ENCODE measurements at places on chromosomes 12 and 14.

DNA sequence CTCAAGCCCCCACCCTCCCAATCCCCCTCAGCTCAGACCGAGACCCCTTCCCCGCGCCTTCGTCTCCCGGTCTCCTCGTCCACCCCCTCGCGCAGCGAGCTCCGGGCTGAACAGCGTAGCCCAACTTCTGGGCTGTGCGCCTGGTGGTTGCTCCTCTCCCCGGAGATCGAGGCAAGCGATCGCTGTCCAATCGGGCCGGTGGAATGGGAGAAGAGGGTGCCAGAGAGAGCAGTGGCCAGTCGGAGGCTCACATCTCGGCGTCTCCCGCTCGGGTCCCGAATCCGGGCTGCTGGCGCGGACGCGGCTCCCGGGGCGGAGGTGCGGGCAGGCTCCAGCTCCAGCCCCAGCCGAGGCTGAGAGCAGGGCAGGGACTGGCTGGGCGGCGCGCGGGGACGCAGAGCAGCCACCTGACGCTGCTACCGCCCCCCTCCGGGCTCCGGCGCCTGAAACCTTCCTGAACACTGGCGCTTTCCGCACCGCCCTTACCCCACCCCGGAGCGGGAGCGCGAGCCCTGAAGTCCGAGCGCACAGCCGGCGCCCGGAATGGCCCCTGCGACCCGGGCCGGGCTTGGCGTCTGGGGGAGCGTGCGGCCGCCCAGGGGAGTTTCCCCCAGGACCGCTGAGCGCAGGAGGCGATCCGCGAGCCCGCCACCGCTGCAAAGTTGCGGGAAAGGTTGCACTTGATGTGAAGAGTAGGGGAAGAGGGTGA is 508 bp upstream of the KCNH5 start:
- DNase-seq, result peak; percentile 3

- no peak for DNase-seq
Measured at GRCh38 chr14:45181806-45182205, 46.1 kb downstream of the FANCM start.

- DNase-seq, result peak; percentile 39
Measured at GRCh38 chr14:106831322-106831720, 1304.9 kb downstream of the TMEM121 start.

GRCh38 chr12:59570145-59570544 is 25.7 kb upstream of the SLC16A7 start:
- no peak for DNase-seq

- no peak for DNase-seq
Measured at GRCh38 chr12:123873793-123874192, 98.8 kb downstream of the CCDC92 start.

DNA sequence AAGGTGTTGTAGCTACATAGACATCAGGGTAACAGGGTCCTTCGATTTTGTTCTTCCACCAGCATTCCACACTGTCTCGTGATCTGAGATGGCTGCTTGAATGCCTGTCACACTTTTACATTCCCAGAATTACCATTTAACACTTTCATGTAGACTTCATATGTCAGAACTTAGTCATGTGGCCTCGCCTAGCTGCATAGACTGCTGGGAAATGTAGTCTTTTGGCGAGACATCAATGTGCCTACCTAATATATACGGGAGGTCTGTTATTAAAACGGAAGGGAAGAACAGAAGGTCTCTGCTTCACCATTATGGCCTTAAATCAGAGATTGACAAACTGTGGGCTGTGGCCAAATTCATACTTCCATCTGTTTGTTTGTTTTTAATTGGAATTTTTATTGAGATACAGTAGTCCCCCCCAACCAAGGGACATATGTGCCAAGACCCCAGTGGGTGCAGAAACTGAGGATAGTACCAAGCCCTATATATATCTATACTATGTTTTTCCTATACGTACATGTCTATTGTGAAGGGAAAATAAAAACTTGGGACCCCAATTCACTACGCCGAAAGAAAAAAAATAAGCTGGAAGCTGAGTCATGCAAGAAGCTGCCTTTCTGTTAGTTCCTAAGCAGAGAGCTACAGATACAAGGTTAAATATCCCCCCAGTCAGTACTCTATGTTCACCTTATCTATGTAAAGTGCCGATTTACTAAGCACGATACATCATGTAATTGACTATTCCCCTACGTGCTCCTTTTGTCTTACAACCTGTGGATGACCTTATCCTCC is 11.3 kb upstream of the HRK start:
- no peak for DNase-seq

DNA sequence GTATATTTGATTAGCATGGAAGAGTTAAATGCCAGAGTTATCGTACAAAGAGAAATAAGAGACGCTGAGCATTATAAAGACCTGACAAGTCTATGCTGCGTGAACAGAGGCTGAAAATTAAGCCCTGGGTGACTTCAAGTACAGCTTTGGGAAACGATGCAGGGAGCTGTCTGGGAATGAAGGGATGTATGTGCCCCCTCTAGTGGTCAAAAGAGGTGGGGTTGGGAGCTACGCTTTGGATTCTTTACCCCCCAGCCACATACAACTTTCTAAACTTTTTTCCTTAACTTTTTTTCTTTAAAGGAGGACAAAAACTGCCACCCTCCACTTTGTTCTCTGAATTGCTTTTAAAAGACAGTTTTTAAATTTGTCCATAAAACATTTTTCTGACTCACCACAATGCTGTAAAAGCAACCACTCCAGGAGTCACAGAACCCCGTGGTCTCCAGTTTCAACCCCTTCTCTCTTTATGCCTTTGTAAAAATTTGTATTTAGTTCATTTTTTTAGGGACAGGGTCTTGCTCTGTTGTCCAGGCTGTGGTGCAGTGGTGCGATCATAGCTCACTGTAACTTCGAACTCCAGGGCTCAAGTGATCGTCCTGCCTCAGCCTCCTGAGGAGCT is 59.4 kb downstream of the ZNF664 start:
- DNase-seq, result no peak

DNA sequence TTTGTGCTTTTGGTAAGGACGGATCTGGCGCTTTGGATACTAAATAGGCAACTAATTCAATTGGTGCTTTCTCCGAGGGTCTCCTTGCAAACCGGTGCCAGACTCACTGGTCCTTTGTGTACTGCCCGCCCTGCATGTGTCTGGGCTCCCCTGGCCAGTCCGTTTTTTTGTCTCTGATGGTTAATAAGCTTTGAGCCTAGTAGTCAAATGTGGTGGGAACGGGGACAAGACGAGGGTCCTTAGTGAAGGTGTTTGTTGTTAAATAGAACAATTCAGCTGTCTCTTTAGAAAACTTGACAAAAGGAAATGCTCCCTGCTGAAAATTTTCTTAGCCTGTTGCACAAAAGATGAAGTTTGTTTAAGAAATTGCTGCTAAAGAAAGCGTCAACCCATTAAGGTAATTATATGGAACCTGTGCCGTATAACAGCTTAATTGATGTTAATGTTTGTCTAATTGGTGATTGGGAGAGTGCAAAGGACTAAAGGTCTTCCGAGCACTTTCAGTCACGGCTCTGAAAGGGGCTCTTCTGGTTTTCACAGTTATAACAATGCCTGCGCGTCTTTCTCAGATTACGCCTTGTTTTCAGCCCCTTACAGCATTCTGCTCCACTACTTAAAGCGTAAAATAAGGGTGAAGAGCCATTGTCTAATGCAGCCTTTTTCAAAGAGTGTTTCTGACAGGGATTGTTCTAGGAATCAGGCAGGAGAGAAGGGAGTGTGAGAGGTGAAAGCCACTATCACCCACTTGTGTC is 537.4 kb downstream of the PRKD1 start:
- DNase-seq, result no peak

DNA sequence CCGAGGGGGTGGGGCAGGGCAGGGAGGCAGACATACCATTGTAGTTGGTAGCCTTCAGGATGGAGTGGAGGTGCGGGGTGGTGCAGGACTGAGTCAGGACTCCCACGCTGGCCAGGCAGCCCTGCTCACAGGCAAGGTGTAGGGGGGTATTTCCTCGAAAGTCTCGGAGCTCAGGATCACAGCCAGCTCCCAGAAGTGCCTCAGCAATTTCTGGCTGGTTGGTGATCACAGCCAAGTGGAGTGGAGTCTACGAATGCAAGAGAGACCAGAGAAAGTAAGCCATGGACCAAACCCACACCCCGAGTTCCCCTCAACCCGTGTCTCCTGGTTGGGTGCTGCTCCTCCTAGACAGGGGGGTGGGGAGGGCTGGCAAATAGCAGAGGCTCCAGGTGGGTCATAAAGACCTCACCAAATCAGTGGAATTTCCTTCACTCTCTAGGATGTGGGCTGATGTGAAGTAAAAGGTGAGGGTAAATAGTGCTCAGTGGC is 1.4 kb downstream of the NFKBIA start:
- DNase-seq, result no peak

DNA sequence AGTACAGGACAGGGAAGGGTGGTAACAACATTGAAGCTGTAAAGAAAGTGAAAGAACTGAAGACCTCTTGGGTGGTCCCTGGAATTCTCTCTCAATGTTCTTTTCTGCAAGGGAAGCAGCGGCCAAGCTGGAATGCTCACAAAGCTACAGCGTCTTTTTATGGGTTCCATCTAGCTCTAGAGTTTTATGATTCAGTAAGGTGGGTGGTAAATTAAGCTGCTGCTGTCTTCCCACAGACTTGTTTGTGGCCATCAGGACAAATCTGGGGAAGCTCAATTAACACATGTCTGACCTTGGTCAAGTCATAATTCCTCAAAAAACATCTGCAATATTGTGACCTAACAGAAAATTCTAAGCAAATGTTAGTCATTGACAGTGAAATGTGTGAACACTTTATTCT is 139.1 kb downstream of the MED13L start:
- DNase-seq, result no peak

- DNase-seq, result no peak
Measured at GRCh38 chr12:9276990-9277389, 68.8 kb upstream of the PZP start.

DNA sequence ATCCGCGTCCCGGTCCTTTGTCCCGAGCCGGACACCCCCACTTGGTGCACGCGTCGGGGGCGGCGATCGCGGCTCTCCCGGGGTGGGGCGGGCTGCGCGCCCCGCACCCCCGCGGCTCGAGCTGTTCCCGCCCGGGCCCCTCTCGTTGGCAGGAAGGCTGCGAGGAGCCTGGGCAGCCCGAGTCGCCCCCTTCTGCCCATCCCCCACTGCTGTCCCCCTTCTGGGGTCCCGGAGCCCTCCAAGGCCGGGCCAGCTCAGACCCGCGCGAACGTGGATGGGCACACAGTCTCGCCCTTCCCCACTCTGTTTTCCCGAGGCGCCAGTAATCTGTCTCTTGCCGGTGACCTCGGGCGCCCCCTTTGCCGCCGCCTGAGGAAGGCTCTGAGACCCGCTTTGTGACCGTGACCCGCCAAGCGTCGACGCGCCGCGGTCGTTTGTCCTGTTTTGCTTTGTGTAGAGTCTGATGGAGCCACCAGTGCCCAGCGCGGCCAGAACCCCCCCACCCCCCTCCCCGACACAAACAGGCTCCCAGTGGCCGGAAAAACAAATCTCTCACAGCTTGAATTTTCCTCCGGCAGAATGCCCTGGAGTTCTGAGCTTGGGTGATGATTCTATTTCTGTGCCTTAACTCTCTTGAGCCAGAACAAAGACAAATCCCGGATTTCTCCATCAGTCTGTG is 610 bp downstream of the C14orf132 start:
- DNase-seq, result no peak

DNA sequence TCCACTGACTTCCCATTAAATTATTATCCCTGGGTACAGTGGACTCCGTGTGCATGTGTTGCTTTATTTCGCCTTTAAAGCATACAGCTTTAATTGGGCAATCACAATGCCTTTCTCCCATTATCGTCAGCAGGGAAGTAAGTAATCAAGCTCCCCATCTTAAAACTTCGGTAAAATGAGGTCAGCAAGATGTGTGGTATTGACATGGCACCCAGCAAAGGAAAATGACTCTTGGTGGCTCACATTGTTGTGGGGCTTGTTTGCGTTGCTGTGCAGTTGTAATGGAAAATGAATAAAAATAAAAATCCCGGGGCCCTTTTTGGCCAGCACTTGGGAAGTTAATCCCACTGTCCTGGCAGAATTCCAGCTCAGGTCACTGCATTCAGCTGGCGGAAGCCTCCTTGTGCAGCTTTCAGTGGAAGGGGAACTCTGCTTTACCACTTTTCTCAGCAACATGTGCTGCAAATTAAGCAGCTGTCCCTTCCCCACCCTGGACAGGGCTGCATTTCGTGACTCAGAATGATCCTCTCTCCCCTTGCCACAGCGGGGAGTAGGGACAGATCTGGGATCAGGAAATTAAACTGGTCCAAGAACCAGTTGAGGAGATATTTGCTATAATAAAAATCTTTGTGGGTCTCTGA is 13.9 kb upstream of the ATP2A2 start:
- DNase-seq, result no peak

DNA sequence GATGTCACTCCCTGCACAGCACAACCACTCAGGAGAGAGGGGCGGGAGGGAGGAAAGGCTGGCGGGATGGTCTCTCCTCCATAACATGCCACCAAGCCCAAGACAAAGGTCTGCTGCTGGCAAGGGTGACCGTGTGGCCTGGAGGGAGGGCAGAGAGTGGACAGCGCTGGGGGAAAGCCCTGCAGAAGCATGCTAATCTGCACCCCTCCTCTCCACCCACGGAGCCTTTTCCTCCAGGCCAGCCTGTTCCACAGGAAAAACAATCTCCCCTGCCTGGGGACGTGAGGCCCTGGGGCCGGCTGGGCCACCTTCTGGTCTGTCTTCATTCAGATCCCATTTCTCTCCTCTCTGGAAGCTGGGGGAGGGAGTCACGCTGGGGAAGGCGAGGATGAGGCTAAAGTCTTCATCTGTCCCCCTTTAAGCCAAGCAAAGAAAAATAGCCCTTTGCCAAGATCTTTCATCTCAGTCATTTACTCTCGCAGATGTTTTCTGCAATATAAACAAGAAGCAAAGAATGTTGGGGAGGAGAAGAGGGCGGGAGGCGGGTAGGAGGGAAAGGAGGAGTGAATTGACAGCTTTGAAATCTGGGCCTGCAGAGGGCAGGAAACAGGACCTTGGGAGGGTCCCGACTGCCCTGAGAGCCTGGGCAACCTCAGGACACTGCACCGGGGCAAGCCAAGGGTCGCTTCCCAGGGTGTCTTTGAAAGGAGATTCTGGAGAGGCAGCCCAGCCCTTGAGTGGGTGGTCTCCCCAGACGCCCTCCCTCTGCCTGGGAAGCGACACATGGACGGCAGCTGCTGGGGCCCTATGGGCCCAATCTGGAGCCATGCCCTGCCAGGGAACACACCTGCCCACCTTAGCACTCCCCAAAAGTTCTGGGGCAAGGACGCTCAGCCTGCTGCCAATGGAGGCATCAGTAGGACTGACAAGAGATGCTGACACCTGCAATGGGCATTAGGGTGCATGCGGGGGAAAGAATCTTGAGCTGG is 133.6 kb downstream of the ZFP36L1 start:
- no peak for DNase-seq

GRCh38 chr12:57479043-57479375 is 657 bp downstream of the ARHGAP9 start:
- no peak for DNase-seq

- DNase-seq, result no peak
Measured at GRCh38 chr14:21521501-21521900, 4.6 kb downstream of the SALL2 start.

Data from T-helper 2 cell (primary cell).